ENCODE measurements at places on chromosomes 1 and 21. TPM values are rescaled to one million over a fixed set of nuclear protein-coding genes. Genes with fewer than 3 reads are reported as not detected.

DNA sequence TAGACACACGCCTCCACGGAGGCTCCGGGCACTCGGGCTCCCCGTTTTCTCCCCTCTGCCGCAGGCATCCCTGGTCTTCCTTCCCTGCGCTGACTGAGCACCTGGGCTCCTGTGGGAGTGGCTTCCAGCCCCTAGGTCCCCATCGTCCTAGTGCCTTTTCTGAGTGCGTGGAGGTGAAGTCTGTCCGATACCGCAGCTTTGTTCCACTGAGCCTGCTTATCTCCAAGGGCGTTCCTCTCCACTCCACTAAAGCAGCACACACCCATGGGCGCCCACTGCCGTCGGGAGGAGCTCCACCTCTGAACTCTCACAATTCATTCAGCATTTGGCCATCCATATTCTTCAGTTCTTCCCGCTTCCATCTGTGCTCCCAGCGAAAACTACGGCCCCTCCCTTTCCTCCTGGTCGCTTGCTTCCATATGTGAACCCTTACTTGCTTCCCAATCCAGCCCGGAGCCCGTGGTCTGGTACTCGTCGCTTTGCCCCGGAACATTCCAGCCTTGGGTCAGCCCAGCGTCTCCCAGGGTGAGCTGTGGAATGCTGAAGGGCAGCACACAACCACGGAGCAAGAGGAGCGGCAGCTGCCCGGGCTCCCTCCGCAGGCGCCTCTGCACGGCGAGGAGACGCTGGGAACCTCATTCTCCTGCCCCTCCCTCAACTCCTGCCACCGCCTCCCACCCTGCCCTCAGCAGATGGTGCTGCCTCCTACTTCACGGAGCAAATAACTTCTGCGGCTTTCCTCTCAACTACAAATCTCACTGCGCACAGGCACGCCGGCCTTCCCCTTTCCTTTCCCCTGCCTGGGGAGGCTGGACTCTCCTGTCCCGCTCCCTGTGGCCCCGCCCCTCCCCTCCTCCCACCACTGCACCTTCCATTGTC lies 27.5 kb downstream of the ATP8B2 start:
- peak; percentile 86 for DNase-seq
- H3K4me1 ChIP-seq, result peaks cover 31% of the 10 kb centered on the region
- H3K27ac ChIP-seq, result peak overlapping the region; percentile 74
- no peaks in the 10 kb centered on the region for H3K27me3 ChIP-seq

DNA sequence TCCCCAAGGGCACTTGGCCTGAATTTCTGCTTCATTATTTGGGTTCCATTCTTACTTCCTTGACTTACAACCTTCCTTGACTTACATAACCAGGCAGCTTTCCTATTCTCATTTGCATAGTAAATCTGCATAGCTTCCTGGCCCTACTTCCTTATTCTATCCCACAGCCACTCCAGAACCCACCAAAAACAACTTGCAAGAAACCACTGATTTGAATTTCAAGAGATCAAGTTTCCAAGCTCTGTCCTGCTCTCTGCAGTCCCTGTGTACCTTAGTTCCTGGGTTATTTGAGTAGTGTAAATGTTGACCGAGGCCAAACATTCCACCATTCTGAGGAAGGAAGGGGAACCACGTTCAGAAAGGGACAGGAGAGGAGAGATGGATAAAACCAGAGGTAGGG lies 603.3 kb downstream of the PTPRC start:
- no peaks in the 10 kb centered on the region for H3K27me3 ChIP-seq
- no peaks in the 10 kb centered on the region for H3K36me3 ChIP-seq
- no peak for DNase-seq
- H3K4me1 ChIP-seq, result no peaks in the 10 kb centered on the region
- no peak overlapping the region for H3K4me3 ChIP-seq

- H3K27ac ChIP-seq, result no peak overlapping the region
- H3K4me1 ChIP-seq, result no peaks in the 10 kb centered on the region
- H3K4me3 ChIP-seq, result no peak overlapping the region
- no peak for DNase-seq
Observed at GRCh38 chr21:44443891-44444285, 11.4 kb upstream of the LRRC3 start.

GRCh38 chr21:42423197-42423675 lies 19.5 kb downstream of the UBASH3A start:
- no peak overlapping the region for H3K27ac ChIP-seq
- H3K36me3 ChIP-seq, result no peaks in the 10 kb centered on the region
- H3K4me1 ChIP-seq, result peaks cover 15% of the 10 kb centered on the region
- no peak overlapping the region for H3K4me3 ChIP-seq

GRCh38 chr1:40593449-40594186 lies 62.2 kb downstream of the ZNF684 start:
- no peak for DNase-seq
- no peaks in the 10 kb centered on the region for H3K36me3 ChIP-seq
- H3K27ac ChIP-seq, result no peak overlapping the region
- H3K4me3 ChIP-seq, result no peak overlapping the region

GRCh38 chr1:10724948-10725847 lies 71.2 kb downstream of the CASZ1 start:
- H3K36me3 ChIP-seq, result no peaks in the 10 kb centered on the region
- no peak overlapping the region for H3K4me3 ChIP-seq
- peaks cover 40% of the 10 kb centered on the region for H3K4me1 ChIP-seq
- no peaks in the 10 kb centered on the region for H3K27me3 ChIP-seq

- H3K4me3 ChIP-seq, result no peak overlapping the region
- H3K27ac ChIP-seq, result no peak overlapping the region
- no peaks in the 10 kb centered on the region for H3K36me3 ChIP-seq
- DNase-seq, result no peak
- no peaks in the 10 kb centered on the region for H3K27me3 ChIP-seq
Observed at GRCh38 chr1:177799746-177800145, 170.1 kb downstream of the SEC16B start.

GRCh38 chr1:14263671-14264070 lies 334.8 kb upstream of the KAZN start:
- H3K36me3 ChIP-seq, result no peaks in the 10 kb centered on the region
- H3K4me3 ChIP-seq, result no peak overlapping the region
- no peak overlapping the region for H3K27ac ChIP-seq
- no peaks in the 10 kb centered on the region for H3K27me3 ChIP-seq
- no peaks in the 10 kb centered on the region for H3K4me1 ChIP-seq

GRCh38 chr1:11059968-11060830 lies at the start of gene SRM:
SRM (minus strand) TSS chr1:11060018; CDS start chr1:11059943, 75 bp downstream.
- peaks cover 20% of the 10 kb centered on the region for H3K4me1 ChIP-seq
- DNase-seq, result peak; percentile 93
- H3K27ac ChIP-seq, result peak within 1 kb of the TSS; percentile 62
- H3K27me3 ChIP-seq, result no peaks in the 10 kb centered on the region
- H3K4me3 ChIP-seq, result peak within 1 kb of the TSS; percentile 86

GRCh38 chr21:26736449-26736848 lies 108.8 kb downstream of the ADAMTS1 start:
- no peak overlapping the region for H3K4me3 ChIP-seq
- no peak for DNase-seq
- no peaks in the 10 kb centered on the region for H3K4me1 ChIP-seq
- no peaks in the 10 kb centered on the region for H3K36me3 ChIP-seq
- H3K27me3 ChIP-seq, result no peaks in the 10 kb centered on the region
- no peak overlapping the region for H3K27ac ChIP-seq

DNA sequence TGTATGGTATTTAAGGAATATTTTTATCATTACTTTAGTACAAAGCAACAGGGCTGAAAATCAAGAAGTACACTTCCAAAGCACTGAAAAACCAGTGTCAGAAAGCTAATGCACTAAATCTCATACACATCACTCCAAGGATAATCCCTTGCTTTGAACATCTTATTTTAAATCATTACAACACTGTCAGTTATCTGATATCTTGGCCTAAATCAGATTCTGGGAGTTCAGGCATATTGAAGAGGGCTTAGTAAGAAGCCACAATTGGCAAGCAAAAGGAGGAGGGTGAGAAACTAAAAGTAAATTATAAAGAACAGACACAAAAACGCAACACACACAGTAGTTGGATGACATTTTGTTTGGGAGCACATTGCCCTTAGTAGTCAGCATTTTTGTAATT lies 448.4 kb downstream of the PCP4 start:
- no peaks in the 10 kb centered on the region for H3K36me3 ChIP-seq
- H3K27ac ChIP-seq, result no peak overlapping the region
- no peaks in the 10 kb centered on the region for H3K27me3 ChIP-seq
- no peak overlapping the region for H3K4me3 ChIP-seq
- H3K4me1 ChIP-seq, result no peaks in the 10 kb centered on the region

Gene C1orf141
- total RNA-seq, result 0.61 TPM

Gene KMO
- total RNA-seq, result 19.9 TPM

Data from upper lobe of left lung (tissue), 6 donors.